ENCODE measurements at places on chromosomes 2 and 18. TPM values are rescaled to one million over a fixed set of nuclear protein-coding genes. Genes with fewer than 3 reads are reported as not detected.

CYP26B1 gene
- total RNA-seq: 7.6 TPM

SPC25 gene
- 52.0 TPM for total RNA-seq

QPCT gene
- total RNA-seq: 12.1 TPM

RNF125 gene
- 0.03 TPM for total RNA-seq

GREB1 gene
- 0.91 TPM for total RNA-seq

TUBA4A gene
- 23.9 TPM for total RNA-seq

LMAN2L gene
- total RNA-seq: 70.7 TPM
